ENCODE measurements at places on chromosomes 6 and 20. TPM values are rescaled to one million over a fixed set of nuclear protein-coding genes. Genes with fewer than 3 reads are reported as not detected.
A peak's percentile ranks its signal among the peaks of the same experiment; 100 is the strongest.

The CLPSL1 gene
- not detected for total RNA-seq

The POPDC3 gene
- 46.1 TPM for total RNA-seq

The ETV7 gene
- total RNA-seq, result not detected

GRCh38 chr20:58025233-58025632 is 203.2 kb downstream of the ANKRD60 start:
- no peak overlapping the region for H3K4me3 ChIP-seq
- no peak overlapping the region for H3K27ac ChIP-seq
- DNase-seq, result peak; percentile 73
- peaks cover 34% of the 10 kb centered on the region for H3K4me1 ChIP-seq
- peaks cover 9% of the 10 kb centered on the region for H3K27me3 ChIP-seq
- no peaks in the 10 kb centered on the region for H3K36me3 ChIP-seq

DNA sequence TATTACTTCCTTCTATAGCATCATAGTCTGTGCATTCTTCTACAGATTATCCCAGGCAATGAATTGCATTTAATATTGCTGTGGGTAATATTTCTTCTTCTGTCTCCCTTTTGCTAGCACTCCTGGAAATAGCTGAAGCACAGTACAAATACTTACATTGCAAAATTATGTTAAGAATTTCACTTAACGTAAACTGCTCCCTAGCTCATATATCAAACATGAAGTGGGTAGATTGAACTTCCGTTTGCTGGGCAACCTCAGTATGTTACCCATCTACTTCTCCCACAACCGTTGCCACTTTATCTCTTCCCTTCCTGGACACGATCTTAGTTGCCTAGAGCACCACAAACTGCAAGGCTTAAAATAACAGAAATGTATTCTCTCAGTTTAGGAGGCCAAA is 963.3 kb downstream of the KIF16B start:
- no peaks in the 10 kb centered on the region for H3K27me3 ChIP-seq
- H3K4me3 ChIP-seq, result no peak overlapping the region

- peaks cover 5% of the 10 kb centered on the region for H3K36me3 ChIP-seq
- no peak overlapping the region for H3K27ac ChIP-seq
- DNase-seq, result no peak
- peaks cover 87% of the 10 kb centered on the region for H3K4me1 ChIP-seq
These were observed 16.7 kb downstream of the PMEPA1 start for GRCh38 chr20:57693002-57693582.

DNA sequence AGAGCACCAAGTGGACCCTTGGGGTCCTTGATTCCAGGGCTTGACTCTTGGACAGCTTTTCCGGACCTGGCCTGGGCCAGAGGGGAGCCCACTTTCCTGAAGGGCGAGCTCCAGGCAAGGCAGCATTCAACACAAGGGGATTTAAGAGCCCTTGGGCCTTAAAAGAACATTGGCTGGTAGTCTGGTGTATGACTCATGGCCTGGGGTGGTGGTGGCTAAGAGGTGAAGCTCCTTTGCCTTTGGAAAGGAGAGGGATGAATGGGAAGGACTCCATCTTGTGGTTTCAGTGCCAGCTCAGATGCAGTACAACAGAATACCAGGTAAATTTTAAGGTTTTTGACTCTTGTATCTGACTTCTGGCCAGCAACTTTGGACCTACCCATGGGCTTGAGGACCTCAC is 760.7 kb downstream of the GRIK2 start:
- H3K4me1 ChIP-seq, result no peaks in the 10 kb centered on the region
- no peaks in the 10 kb centered on the region for H3K27me3 ChIP-seq
- no peak overlapping the region for H3K4me3 ChIP-seq

DNA sequence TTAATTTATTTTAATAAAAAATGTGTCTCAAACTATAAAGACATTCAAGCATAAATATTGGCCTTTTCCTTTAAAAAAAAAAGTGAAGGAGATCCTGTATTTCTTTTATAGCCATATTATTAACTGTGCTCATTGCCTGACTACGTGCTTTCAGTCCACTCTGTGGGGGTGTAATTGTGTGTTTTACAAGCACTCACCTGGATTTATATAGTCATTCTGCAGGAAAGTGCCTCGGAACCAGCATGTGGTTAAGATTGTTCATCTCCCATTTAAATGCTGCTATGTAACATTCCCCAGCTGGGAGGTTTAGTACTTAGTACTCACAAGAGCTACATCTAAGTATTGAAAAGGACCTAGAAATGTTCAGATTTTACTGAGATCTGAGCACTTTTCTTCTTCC is 47.9 kb upstream of the SLC22A16 start:
- no peaks in the 10 kb centered on the region for H3K27me3 ChIP-seq
- H3K27ac ChIP-seq, result no peak overlapping the region
- no peak overlapping the region for H3K4me3 ChIP-seq

DNA sequence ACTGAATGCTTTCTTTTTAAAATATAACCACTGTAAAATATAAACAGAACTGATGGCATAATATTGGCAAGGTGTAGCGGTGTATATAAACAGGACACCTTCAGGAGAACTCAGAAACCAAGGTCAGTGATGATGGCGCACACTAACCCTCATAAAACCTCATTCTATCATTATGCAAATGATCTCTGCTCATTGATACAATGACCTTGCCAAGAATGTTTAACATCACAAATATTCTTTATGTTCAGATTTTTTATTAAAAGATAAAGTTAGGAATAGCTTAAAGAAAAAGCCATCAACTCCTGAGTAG is 48.6 kb upstream of the DST start:
- no peaks in the 10 kb centered on the region for H3K27me3 ChIP-seq
- H3K4me3 ChIP-seq, result peak overlapping the region; percentile 58
- H3K27ac ChIP-seq, result peak overlapping the region; percentile 89

DNA sequence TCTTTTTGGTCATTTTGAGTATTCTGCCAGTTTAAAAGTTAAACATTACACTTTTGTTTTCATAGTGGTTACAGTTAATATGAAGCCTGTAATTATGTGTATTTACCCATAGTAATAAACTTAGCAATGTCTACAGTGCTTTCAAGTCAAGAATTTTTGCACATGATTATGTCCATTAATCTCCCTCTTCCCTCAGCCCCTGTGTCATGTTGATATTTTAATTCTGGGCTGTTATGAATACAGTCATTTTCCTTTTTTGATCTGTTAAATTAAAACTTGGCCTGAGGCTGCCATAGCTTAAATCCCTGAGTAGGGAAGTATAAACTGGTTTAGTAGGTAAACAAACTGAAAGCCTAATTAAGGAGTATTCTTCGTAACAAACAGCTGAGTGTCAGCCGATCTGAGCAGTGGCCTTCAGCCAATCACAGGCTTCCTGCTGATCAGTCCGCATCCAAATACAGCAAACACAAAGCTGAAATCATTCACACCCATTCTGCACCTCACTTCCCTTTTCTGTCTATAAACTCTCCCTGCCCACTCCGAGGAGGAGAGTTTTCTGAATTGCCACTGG is 9.5 kb upstream of the SFT2D1 start:
- peak overlapping the region; percentile 35 for H3K27ac ChIP-seq
- no peak overlapping the region for H3K4me3 ChIP-seq
- peak; percentile 19 for DNase-seq
- H3K27me3 ChIP-seq, result no peaks in the 10 kb centered on the region

DNA sequence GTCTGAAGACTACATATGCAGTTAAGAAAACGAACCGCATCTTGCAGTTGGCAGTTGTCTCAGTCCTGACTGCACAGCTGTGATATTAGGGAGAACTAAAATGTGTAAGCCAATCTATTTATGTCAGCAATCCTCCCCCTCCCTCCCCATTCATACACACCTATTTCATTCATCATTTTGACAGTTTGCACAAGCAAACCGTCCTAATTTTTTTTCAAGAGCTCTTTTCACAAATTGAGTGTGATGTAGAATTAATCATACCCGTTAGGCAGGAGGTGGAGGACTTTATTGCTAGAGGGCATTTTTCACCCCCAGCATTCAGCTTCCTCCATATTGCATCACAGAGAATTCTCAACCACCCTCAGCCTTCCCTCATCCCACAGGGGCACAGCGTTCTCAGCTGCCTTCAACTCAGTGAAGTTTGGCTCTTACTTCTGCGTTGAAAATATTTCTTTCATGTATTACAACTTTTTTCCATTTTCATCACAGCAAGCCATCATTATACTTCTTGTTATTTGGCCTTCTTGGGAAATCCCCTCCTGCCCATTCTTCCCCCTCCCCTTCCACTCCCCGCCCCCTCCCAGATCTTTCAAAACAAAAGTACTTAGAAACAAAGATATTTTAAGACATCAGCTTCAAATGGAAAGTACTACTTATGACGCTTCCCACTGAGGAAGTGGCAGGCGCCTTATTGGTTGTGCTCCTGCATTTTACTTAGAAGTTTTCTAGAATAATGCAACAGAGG is 37.5 kb downstream of the NOX3 start:
- no peaks in the 10 kb centered on the region for H3K36me3 ChIP-seq
- peak; percentile 48 for DNase-seq
- peak overlapping the region; percentile 12 for H3K4me3 ChIP-seq
- no peak overlapping the region for H3K27ac ChIP-seq

GRCh38 chr20:3510110-3510509 is 39.3 kb downstream of the ATRN start:
- no peaks in the 10 kb centered on the region for H3K27me3 ChIP-seq
- no peaks in the 10 kb centered on the region for H3K36me3 ChIP-seq
- no peak overlapping the region for H3K27ac ChIP-seq
- no peak for DNase-seq

GRCh38 chr6:51415501-51415900 is 596.8 kb downstream of the TFAP2B start:
- no peak overlapping the region for H3K27ac ChIP-seq
- DNase-seq, result no peak
- H3K4me1 ChIP-seq, result no peaks in the 10 kb centered on the region
- H3K27me3 ChIP-seq, result no peaks in the 10 kb centered on the region
- H3K4me3 ChIP-seq, result no peak overlapping the region
- no peaks in the 10 kb centered on the region for H3K36me3 ChIP-seq

Data from heart right ventricle (tissue), 16 donors.